Stimulated activated CD4-positive, alpha-beta T cell treated with anti-CD3 and anti-CD28 coated beads, Interleukin-1b, Interleukin-23, amount 100 ng/mL, for 1 hour (primary cell): ENCODE measurements at places on chromosomes 4 and X.

- DNase-seq, result no peak
Measured at GRCh38 chrX:132741689-132742088, 216.7 kb downstream of the HS6ST2 start.

DNA sequence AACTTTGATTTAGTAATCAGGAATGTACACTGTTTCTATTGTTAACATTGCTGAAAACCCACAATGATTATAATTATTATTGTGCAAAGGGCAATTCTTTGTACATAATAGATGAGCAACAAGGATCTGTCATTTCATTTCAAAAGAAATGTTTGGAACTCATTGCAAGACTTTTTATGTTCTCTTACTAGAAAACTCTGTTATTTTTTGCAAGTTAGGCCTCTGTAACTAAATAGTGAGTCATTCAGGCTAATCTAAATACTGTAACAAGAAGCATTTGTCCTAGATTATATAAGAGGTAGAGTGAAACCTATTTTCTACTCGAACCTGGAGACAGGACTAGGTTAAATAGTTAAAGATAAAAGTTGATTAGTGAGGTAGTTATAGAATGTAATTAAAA lies 93.2 kb upstream of the FAM47B start:
- DNase-seq, result no peak

- DNase-seq, result no peak
Measured at GRCh38 chr4:104015680-104016079, 295.9 kb upstream of the TACR3 start.

- no peak for DNase-seq
Measured at GRCh38 chrX:117834076-117834475, 282.5 kb downstream of the KLHL13 start.
